ENCODE measurements at places on chromosomes 13 and 19.

DNA sequence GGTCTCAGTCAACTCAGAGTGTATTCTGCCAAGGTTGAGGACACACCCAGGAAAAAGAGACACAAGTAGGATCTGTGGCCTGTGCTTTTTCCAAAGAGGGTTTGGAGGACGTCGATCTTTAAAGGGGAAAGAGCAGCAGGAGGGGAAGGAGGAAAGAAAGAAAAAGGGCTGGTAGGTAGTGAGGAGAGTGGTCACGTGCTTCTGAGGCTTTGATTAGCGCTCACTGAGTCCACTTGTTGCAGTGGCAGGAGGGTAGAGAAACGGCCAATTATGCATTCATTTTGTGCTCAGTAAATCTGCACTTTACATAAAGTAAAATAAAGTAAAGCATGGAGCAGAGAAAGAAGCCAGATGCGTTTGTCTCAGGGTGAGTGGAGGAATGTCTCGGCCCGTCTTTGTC is 126.0 kb upstream of the VSTM2B start:
- DNase-seq = no peak

GRCh38 chr19:49301165-49301865 is 23.7 kb downstream of the SLC6A16 start:
- peak; percentile 71 for DNase-seq

GRCh38 chr19:35872180-35872579 is 3.8 kb downstream of the APLP1 start:
- no peak for DNase-seq

DNA sequence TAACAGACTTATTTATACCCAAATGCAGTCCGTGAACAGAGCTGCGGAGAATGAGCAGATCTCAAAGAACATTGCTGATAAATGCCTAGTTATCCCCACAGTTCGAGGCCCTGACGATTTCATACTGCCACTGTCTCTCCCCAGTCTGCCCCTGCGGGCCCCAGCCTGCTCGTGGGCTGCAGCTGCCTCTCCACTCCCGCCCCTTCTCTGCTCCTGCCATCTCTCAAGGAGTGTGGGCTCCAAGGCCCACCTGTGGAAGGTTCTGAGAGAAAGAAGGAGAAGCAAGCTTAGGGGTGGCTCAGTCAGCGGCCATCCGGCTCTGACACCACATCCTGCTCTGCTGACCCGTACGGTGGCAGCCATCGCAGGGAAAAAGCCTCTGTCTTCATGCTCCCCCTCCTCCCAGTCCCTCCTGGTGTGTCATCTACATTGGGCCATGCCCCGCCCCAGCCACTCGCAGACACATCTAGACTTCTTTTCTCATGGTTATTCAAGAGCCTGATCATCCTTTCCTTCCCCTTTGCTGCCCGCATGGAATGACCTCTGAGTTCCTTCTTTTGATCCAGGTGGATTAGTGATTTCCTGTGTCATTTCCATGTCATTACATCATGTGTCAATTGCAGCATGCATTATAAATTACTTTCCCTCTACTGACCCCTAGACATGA is 52.0 kb downstream of the EPS15L1 start:
- DNase-seq = no peak

GRCh38 chr19:11754663-11755062 is 12.1 kb upstream of the ZNF441 start:
- no peak for DNase-seq

- DNase-seq = no peak
Observed at GRCh38 chr13:31351376-31351775, 151.6 kb downstream of the B3GLCT start.

GRCh38 chr19:10052602-10053360 is 33.3 kb upstream of the SHFL start:
- no peak for DNase-seq

DNA sequence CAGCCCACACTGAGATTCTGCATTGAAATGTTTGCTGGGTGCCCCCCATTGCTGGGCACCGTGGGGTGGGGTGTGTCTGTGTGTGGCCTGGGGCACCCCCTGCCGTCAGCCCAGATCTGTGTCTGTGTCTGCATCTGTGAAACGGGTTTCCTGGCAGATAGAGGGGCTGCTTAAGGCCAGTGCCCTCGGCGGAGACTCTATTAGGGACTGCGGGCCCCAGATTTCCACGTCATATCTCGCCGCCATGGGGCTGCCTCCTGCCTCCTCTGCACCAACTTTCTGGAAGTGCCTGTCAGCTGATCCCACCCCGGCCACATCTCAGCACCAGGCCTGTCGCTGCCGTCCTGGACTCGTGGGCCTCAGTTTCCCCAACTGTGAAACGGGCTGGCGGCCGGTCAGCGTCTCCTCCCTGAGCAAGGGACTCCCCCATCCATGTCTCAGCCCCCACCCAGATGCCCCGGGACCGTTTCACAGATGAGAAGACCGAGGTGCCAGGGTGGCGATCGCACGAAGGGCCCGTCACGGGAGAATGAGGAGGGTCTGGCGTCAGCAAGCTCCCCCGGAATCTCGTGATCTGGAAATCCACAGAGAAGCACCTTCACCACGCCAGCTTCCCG is 21.4 kb downstream of the ARID3A start:
- no peak for DNase-seq

GRCh38 chr13:98910501-98910951 is 67.3 kb downstream of the DOCK9 start:
- no peak for DNase-seq

GRCh38 chr13:33264620-33264978 is 21.0 kb downstream of the STARD13 start:
- DNase-seq = no peak

- no peak for DNase-seq
Observed at GRCh38 chr13:40402931-40403431, 263.5 kb downstream of the FOXO1 start.

DNA sequence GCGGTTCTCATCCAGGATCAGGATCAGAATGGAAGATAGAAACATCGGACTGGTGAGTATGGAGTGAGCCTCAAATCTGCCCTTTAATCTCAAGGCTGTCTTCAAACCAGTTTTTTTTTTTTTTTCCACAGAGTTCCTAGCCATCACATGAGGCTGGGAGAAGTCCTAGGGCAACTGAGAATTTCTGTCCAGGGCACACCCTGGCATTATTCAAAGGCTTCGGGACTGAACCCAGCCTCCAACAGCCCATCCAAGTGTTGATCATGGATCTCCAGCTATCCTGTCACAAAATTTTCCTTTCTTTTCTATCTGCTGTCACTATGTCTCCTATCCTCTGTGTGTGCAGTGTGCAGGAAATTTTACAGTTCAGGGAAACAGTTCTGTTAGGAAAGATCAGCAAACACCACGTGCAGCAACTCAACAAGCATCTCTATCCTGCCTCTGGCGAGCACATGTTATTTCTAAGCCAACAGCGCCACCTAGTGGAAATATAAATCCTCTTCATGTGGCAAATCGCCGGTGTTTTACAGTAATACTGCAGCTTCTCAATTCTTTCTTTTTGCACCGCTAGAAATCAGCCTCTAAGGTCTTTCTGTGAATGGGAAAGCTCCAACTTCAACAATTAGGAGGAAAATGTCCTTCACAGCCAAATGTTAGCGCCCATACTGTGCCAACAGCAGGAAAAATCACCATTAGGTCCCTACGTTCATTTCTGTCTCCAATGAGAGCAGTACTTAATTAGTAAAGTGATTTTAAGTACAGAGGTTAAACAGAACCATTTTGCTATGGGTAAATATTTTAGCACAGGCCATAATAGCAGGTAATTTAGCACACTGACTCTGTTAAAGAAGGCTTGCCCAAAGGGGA is 21.4 kb upstream of the ZNF181 start:
- DNase-seq = peak; percentile 62

DNA sequence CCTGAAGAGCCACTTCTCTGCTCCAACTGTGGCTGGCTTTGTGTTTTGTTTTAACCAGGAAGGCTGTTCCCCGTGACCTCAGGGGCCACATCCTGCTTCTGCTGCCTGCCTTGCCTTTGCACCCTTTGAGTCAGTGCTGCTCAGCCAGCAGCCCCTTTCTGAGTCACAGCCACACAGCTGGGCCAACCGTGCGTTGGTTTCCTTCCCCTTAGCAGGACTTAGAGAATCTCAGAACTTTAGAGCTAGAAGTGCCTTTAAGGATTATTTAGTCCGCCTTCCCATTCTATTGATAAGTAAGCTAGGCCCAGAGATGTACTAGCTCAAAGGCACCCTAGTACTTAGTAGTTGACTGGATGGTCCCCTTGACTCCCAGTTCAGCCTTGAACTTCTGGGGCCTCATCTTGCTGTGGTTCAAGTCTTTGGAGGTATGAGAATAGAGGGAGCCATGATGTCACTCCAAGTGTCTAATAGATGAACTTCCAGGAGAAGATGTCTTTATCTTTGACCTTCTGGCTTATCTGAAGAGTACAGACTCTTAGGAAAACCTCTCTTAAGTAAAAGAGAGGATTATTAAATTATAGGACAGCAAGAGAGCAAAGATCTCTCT is 8.0 kb downstream of the RGCC start:
- DNase-seq = peak; percentile 93

DNA sequence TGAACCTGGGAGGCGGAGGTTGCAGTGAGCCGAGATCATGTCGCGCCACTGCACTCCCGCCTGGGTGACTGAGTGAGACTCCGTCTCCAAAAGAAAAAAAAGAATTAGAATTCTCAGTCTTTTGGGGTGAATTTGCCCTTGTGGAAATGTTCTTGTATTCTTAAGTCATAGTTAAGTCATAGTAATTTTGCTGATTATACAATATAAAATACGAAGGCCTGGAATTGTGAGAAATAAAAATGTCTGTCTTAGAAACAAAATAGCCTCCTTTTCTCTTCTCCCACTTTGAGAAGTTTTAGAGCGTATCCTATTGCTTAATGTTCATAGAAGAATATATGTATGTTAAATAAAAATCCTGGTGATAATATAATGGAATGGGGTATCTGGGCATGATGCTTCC is 18.1 kb downstream of the SUGT1 start:
- DNase-seq = no peak

DNA sequence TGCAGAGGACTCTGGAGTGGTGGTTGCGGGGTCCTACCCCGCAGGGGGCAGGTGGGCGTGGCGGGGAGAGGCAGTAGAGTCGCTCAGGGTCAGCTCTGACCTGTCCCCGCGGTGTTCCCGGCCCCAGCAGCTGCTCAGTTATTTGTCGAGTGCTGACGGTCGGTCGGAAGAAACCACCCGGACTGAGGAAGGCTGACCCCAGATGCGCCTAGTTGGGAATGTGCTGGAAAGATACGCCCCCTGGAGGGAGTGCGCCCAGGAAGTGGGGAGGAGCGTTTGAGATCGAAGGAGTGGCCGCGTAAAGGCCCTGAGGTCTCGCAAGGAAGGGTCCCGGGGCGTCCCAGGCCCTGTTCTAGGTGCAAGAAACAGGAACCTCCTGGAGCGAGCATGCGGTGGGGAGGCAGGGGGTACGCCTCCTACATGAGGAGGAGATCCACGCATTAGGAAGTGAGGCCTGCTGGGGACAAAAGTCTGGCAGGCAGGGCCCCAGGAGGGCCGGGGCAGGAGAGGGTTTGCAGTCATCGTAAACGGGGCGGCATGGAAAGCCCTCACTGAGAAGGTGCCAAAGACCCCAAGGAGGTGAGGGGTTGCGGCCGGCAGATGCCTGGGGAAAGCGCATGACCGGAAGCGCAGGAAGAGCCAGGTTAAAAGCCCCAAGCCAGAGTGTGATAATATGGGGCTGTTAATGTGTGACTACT is 9.2 kb downstream of the CCDC8 start:
- no peak for DNase-seq

GRCh38 chr13:31456056-31456455 is 256.3 kb downstream of the B3GLCT start:
- no peak for DNase-seq

DNA sequence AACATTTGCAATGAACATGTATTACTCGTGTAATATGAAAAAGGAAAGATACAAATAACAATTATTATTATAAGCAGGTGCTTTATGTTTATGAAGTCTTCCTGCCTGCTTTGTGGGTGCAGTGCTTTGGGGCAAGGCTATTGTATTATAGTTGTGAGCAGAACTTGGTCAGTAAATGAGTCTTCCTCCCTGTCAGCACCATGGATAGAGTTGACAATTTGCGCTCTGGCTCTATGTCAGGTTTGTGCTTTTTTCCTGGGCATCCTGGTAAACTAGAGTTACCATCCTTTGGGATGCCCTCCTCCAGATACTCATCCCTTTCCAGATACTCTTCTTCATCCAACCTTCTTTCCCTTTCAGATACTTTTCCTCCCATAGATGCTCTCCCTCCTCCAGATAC is 19.6 kb downstream of the ERICH6B start:
- DNase-seq = no peak

- no peak for DNase-seq
Observed at GRCh38 chr13:40472427-40473220, 193.8 kb downstream of the FOXO1 start.

GRCh38 chr13:106882246-106882645 is 314.3 kb upstream of the ARGLU1 start:
- no peak for DNase-seq

DNA sequence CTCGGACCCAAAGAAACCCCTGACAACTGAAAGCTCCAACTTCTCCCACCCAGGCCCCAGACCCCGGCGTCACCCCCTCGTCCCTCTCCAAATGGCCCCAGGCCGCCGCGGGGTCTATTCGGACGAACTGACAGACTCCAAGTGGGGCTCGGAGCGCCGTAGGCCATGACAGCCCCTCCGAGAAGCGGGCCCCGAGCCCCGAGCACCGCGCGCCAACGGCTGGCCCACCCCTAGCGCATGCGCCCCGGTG is 360 bp downstream of the DDX39A start:
- no peak for DNase-seq

GRCh38 chr13:79906345-79906744 is 425.4 kb downstream of the NDFIP2 start:
- DNase-seq = no peak

DNA sequence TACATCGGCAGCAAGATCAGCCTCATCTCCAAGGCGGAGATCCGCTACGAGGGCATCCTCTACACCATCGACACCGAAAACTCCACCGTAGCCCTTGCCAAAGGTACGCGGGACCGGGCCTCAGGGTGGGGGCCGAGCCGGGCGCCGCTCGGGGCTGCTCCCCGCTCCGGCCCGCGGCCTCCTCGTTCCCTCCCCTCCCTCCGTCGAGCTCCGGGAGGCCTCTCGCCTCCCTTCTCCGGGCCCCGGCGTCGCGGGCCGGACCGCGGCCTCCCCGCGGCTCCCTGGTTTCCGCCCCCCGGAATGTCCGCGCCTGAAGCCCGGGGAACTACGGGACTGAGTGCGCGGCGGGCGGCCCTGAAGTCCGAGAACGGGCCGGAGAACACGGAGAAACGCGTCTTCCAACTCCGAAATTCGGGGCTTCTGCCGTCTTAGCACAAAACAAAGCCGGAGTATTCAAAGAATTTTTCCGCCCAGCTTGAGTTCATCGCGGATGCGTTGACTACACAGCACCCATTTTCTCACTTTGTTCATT is 423 bp downstream of the LSM14A start:
- DNase-seq = peak; percentile 46

GRCh38 chr19:46494146-46494940 is 1.3 kb downstream of the PNMA8B start:
- DNase-seq = no peak

All from activated naive CD4-positive, alpha-beta T cell treated with anti-CD3 and anti-CD28 coated beads, Interleukin-2, amount 50 U/mL, for 72 hours (primary cell).